ENCODE measurements at places on chromosomes 13 and 19.
A peak's percentile ranks its signal among the peaks of the same experiment; 100 is the strongest.

DNA sequence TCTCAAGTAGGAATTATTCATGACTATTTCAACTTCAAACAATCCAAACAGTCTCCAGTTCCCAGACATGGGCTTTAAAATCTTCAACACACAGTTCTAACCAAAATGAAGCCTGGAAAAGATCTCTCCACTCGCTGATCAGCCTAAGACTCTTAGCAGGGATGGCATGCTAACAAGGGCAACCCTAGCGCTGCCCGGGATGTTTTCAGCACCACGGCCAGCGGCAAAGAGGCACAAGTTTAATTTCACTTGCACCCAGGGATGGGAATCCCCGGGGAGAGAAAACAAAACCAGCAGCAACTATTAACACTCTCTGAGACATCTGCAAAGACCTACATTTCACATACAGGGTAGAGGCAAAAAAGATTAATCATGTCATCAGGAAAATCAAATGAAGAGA is 43.0 kb downstream of the CACNA1A start:
- DNase-seq: peak; percentile 50
- H3K27ac ChIP-seq: no peak overlapping the region
- peaks cover 7% of the 10 kb centered on the region for H3K4me1 ChIP-seq
- H3K36me3 ChIP-seq: no peaks in the 10 kb centered on the region
- no peak overlapping the region for H3K4me3 ChIP-seq
- H3K27me3 ChIP-seq: peaks cover 64% of the 10 kb centered on the region

- DNase-seq: no peak
- no peaks in the 10 kb centered on the region for H3K36me3 ChIP-seq
These were observed 212.7 kb upstream of the MIR17HG start for GRCh38 chr13:91134803-91135184.

DNA sequence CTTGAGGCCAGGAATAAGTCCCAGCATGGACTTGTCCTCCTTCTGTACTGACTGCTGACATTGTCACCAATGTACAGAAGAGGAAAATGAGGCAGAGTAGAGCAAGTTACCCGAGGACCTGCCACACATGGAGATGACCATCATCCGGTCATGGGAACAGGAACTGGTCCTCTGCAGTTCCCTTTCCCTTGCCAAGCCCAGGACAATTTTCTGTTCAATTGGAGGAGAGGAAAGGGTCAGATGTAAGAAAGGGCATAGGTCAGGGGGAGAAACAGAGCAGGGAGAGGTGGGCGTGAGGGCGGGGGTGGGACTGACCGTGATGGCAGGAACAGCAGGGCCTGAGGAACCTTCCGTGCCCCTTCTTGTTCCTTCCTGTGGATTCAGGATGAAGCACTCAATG is 18.6 kb downstream of the PHLDB3 start:
- H3K27ac ChIP-seq: no peak overlapping the region
- H3K4me1 ChIP-seq: no peaks in the 10 kb centered on the region
- H3K36me3 ChIP-seq: no peaks in the 10 kb centered on the region
- DNase-seq: no peak
- H3K4me3 ChIP-seq: no peak overlapping the region

DNA sequence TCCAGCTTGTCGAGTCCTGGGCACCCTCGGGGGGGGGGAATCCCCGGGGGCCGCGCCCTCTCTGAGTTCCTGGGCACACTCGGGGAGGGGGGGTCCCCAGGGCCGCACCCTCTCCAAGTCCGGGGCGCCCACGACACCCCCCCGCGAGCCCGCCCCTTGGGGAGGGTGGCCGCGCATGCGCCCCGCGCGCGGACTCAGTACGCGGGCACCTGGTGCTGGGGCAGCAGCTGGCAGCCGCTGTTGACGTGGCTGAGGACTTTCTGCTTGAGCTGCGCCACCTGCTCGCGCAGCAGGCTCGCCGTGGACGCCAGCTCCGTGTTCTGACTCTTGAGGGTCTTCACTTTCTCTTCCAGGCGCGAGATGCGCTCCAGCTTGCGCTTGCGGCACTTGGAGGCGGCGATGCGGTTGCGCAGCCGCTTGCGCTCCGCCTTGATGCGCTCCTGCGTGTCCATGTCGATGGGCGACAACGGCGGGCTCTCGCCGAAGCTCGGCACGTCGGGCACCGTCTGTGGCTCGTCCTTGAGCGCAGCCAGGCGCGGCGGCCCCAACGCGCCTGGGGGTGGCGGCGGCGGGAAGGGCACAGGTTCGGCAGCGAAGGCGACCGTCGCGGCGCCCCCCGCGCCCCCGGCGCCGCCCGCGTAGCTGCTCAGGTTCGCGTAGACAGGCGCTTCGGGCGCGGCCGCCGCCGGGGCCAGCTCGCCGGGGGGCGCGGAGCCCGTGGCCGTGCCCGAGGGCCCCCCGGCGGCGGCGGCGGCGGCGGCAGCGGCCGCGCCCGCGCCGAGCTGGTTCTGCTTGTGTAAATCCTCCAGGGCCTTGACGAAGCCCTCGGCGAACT is 958 bp downstream of the JUND start:
- no peaks in the 10 kb centered on the region for H3K36me3 ChIP-seq
- peaks cover 21% of the 10 kb centered on the region for H3K4me1 ChIP-seq
- peak overlapping the region; percentile 89 for H3K4me3 ChIP-seq
- peak overlapping the region; percentile 58 for H3K27ac ChIP-seq
- no peaks in the 10 kb centered on the region for H3K27me3 ChIP-seq

GRCh38 chr13:31068119-31068423 is 93.6 kb downstream of the HSPH1 start:
- H3K27ac ChIP-seq: no peak overlapping the region
- no peaks in the 10 kb centered on the region for H3K27me3 ChIP-seq
- H3K4me1 ChIP-seq: peaks cover 5% of the 10 kb centered on the region
- H3K4me3 ChIP-seq: no peak overlapping the region
- H3K36me3 ChIP-seq: no peaks in the 10 kb centered on the region
